ENCODE measurements at places on chromosomes 12 and 14. TPM values are rescaled to one million over a fixed set of nuclear protein-coding genes. Genes with fewer than 3 reads are reported as not detected.

The FGF23 gene
- total RNA-seq = not detected

The SPTB gene
- not detected for total RNA-seq

The KRT77 gene
- not detected for total RNA-seq

The LPAR5 gene
- total RNA-seq = 6.8 TPM

The PLEK2 gene
- not detected for total RNA-seq

The RAD51AP1 gene
- total RNA-seq = 0.87 TPM

The CFAP251 gene
- total RNA-seq = 0.68 TPM

The SYNDIG1L gene
- not detected for total RNA-seq

The SLC7A7 gene
- total RNA-seq = 0.33 TPM

The CLEC14A gene
- total RNA-seq = not detected

The EML5 gene
- 2.5 TPM for total RNA-seq

The ENDOU gene
- not detected for total RNA-seq

The ERH gene
- 97.2 TPM for total RNA-seq

The TSHR gene
- total RNA-seq = not detected

The LRCOL1 gene
- total RNA-seq = not detected

The MYF6 gene
- not detected for total RNA-seq

The PLCZ1 gene
- total RNA-seq = not detected

The PPM1H gene
- total RNA-seq = not detected

The LUM gene
- not detected for total RNA-seq

The LBHD2 gene
- not detected for total RNA-seq
